Myocyte (in vitro differentiated cells): ENCODE measurements at places on chromosomes 7 and 10. TPM values are rescaled to one million over a fixed set of nuclear protein-coding genes. Genes with fewer than 3 reads are reported as not detected.

DNA sequence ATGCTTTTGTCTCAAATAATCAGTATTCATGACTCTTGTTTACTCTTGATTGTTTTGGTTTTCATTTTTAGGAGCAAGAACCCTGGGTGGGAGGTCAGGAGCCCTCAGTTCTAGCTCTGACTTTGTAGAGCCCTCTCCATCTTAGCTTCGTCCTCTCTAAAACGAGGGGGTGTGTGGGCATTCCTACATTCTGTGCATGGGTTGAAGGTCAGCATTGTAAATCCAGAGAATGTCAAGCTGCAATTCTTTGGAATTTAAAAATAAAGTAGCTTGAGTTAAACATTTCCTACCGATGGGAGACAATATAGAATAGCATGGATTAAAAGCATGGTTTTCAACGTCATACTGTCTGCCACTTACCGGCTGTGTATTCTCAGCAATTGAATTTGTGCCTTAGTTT, 128.3 kb downstream of the PRPF18 start:
- no peak for DNase-seq

DNA sequence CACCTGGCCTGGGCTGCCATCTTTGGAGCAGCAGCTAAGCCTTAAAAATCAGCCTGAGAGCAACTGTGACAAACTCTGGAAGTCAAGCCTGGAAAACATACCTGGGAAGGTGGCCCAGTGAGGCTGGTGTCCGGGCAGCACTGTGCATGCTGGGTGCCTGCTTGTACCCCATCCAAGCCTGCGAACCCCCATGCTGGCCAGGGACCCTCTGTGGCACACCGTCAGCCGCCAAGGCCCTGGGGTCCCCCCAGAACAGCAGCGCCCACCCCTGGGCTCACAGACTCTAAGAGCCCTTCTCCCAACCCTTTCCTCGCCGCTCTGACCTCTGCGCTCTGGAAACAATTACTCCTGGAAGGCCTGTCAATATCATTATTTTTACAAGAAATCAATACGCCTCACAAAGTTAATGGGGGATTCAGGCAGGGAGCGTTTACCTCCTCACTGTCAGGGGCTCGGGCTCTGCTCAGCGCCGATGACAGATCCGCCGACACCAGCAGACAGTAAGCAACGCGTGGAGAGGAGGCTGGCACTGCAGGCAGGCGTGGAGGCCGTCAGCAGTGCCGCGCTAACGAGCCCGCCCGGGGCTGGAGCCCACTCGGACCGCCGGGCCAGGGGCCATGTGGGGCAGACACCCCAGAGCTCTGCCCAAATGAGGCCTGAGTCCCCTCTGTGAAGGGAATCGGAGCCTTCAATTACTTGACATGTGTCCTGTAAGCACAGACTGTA, 54.4 kb downstream of the EBF3 start:
- DNase-seq, result no peak

GRCh38 chr7:154096-154799, 38.1 kb upstream of the FAM20C start:
- no peak for DNase-seq

The GPNMB gene
- total RNA-seq, result 382 and 539 TPM in 2 replicates

DNA sequence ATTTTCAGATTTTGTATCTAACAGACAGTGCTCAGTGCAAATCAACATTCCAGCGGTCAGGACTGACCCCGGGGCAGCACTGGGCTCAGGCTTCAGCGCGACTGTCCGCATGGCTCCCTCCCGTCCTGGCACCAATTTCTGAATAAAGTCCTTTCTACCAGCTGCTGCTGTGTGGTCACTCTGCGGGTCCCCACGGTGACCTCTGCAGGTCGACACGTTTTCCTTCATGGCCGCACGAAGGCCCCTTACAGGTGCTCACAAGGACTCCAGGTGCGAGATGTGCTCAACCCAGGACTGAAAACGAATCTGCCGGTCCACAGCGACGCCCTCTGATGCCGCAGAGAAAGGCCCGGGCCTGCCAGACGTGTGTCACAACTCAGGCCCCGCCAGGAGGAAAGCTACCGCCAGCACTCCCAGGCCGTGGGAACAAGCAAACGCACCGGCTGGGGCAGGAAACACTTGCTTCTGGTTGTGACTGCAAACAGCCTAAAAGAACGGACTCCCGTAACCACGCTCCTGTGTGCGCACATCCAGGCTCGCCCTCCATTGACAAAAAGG, 3.7 kb upstream of the UTF1 start:
- peak; percentile 52 for DNase-seq

The NEUROD6 gene
- total RNA-seq, result not detected in 2 replicates

The ANKRD30A gene
- not detected in 2 replicates for total RNA-seq
